ENCODE measurements at places on chromosomes 2 and 18.

GRCh38 chr2:30354621-30355020 lies 92.4 kb upstream of the LCLAT1 start:
- DNase-seq: no peak

GRCh38 chr2:40535972-40536371 lies 84.1 kb upstream of the SLC8A1 start:
- no peak for DNase-seq

GRCh38 chr2:163943403-163944346 lies 207.9 kb upstream of the FIGN start:
- DNase-seq: no peak

- no peak for DNase-seq
Measured at GRCh38 chr18:55179425-55179824, 220.2 kb upstream of the CCDC68 start.

DNA sequence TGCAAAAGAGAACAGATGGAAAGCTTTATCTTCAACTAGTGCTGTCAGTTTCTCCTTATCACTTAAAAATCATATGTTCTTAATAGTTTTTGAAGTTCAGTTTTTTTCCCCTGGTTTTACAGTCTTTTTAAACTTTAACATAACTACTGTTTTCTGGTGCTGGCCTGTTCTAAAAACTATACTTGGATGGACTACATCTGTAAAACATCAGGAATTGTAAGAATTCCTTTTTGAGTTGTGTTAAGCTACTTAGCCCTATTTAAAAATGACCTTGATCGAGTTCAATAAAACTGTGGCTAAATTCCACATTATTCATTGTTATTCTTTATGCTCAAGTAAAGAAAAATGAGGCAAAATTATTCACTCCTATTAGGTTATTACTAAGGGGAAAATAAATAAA lies 397.7 kb downstream of the NUP35 start:
- no peak for DNase-seq

All from CD4-positive, alpha-beta T cell (primary cell).